ENCODE measurements at places on chromosomes 6 and 20.

DNA sequence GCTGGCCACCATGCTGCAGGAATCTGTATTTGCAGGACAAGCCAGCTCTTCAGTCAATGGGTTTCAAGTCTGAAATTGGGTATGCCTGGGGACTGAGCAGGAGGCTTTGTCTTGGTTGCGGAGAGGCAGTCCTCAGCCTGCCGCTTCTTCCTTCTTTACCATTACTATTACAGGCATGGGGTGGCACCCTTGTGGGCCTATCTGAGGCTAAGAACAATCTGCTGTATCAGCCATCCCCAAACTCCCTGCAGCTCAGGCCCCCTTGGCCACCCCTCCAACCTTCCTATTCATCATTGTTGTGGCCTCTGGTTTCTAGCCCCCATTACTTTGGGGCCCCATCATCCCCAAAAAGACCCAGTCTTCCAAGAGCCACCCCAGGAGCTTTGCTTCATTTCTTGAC is 289.2 kb upstream of the FOXQ1 start:
- no peak for DNase-seq

DNA sequence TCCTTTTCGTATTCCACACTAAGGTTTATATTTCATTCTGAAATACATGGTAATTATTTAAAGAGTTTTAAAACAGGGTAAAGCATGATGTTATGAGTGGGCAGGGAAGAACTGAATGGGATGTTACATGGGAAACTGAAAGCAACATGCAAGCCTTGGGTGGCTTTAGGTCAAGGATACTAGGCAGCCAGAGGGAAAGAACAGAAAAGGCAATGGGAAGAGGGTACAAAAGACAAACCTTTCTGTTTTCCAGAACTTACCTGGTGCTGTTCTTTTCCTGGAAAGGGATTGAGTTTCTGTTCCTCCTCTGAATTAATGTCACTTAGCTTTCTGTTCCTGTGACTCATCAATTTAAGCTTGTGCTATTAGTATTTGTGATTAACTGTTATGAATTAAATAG is 71.2 kb upstream of the SMIM8 start:
- DNase-seq: no peak

DNA sequence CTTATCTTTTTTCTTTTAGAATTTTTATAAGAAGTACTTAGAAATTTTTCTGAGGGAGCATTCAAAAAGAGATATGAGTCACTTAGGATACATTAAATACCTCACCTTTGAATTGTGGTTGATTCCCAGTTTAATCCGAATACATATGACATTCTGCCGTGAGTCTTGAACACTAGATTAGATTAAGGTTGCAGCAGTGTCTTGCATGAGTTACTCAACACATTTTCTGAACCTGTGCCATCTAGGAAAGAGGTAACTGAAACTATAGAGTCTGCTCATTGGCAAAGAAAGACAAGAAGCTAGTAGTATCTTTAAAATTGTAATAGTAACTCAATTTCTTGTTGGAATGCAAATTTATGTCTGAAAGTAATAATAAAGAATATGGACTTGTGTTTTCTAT is 14.9 kb downstream of the PEX3 start:
- DNase-seq: no peak

- DNase-seq: no peak
These were observed 45.2 kb downstream of the BACH2 start for GRCh38 chr6:90251295-90251992.

- DNase-seq: no peak
These were observed 12.7 kb downstream of the FAM110A start for GRCh38 chr20:845941-846893.

- DNase-seq: no peak
These were observed 1195.1 kb upstream of the MAP3K7 start for GRCh38 chr6:91781946-91782345.
